Stimulated activated CD4-positive, alpha-beta T cell treated with anti-CD3 and anti-CD28 coated beads, Interleukin-1b, Interleukin-23, amount 100 ng/mL, for 1 hour (primary cell): ENCODE measurements at places on chromosomes 4 and X.

- DNase-seq = no peak
Observed at GRCh38 chr4:89727238-89727637, 109.7 kb downstream of the SNCA start.

DNA sequence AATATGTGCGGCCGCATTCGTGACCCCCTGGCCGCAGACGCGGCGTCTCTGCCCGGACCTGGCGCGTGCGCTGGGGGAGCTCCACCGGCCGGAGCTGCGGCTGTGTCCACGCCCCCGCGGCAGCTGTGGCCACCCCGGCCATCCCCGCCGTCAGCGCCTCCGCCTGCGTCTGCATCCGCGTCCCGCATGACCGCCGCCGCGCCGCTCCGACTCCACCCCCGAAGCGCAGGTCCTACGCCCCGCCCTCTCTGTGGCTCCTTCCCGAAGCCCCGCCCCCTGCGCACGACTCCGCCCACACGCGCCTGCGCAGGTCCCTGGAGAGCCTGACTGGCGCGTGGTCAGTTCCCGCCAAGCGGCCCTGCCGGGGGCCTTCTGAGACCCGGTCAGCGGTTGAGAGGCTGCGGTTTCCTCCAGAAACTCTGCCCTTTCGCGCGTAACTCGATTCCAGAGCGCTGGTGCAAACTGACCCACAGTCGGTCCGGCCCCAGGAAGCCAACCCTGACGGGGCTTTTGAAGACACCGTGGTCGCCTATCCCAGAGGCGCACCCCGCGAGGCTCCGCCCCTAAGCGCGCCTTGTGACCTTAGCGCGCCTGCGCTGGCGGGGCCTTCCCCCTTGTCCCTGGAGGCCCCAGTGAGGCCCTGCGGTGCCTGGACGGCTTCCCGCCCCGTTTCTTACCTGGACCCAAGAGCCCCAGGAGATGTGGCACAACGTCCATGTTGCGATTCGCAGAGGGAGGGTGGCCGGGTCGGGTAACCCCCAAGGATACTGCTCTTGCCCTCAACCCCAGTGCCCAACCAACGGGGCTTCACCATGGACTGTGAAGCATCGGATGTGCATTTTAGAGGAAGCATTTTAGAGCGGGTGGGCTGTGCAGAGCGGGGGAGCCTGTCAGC is at the start of gene LAGE3:
LAGE3 (minus strand) TSS at position 554 of the 895 bp plus-strand sequence; CDS start at position 188, 366 bp downstream.
- DNase-seq = peak; percentile 87

GRCh38 chrX:98114021-98114420 is 1230.3 kb downstream of the RPA4 start:
- no peak for DNase-seq

DNA sequence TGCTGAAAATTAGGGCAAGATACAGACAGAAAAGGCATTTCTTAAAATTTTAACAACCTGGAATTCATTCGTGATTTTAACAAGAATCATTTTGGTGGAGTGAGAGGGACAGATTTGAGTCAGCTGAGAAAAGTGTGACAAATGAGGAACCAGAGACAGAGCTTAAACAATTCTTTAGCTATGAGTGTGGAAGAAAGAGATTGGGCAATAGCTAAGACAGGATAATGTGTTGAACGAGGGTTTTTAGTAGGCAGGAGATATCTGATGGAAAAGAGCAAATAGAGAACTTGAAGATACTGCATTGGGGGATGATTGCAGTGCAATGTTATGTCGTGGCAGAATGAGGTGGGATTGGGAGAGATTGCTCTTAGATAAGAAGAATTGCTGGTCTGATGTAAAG is 164.2 kb upstream of the SPRY1 start:
- no peak for DNase-seq

DNA sequence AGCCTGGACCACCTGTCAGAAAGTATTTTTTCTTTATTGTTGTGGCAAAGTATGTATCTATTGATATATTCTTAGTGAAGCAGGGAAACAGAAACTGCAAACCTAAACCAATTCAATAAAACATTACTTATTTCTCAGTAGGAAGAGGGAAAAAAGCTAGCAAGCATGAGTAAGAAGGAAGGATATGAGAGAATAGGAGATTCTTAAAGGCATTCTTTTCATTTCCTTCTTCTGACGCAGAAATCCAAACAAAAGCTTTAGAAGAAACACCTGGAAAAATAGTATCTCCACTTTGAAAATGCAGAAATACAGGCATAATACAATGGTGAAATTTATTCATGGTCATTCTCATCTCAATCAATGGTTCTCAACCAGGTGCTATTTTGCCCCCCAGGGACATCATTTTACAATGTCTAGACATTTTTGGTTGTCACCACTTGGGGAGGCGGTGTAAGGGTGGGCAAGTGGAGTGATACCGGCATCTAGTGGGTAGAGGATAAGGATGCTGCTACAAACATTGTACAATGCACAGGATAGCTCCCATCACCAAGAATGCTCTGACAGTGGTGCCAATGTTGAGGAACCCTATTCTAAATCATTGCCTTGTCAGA is 21.7 kb upstream of the ATXN3L start:
- no peak for DNase-seq

DNA sequence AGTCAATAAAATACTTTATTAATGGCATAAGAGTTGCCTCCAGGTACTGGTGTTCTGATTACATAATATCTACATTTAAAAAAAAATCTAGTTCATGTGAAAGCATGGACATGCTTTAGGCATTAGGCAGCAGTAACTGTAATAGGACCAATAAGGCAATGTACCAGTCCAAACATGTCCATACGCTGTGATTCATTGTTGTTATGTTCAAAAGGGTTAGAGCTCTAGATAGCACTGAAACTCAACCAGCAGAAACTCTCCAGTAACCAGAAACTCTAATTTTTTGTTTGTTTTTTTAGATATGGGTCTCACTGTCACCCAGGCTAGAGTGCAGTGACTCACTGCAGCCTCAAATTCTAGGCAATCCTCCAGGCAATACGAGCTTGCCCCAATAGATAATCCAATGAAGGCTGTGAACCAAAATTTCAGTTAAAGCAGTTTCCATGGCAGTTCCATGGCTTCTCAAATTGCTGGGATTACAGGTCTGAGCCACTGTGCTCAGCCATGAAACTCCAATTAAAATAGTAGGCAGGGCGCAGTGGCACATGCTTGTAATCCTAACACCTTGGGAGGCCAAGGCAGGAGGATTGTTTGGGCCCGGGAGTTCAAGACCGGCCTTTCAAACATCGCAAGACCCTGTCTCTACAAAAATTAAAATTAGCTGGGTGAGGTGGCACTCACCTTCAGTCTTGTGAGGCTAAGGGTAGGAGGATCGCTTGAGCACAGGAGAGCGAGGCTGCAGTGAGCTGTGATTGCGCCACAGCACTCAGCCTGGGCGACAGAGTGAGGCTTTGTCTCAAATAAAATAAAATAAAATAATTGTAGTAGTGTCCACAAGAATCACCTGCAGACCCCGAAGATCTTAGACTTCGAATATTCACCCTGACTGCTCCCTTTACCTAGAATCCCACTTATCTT is 36.3 kb downstream of the MGARP start:
- no peak for DNase-seq

DNA sequence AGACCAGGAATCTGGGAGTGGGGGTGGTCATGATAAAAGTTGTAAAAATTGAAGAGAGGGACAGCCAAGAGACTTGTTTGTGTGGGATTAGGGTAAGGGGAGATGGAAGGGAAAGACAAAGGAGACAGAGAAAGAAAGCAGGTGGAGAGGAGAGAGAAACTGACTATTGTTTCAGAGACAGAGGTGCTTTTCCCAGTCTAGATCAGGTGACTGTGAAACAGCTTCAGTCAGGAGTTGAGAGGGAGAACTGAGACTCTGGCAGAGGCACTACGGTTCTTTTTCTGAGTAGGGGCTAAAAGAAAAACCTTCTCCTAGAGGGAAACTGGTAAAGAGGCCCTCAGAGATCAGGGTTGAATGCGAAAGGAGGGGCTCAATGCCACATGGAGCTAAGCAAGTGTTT is 106.4 kb downstream of the KDR start:
- no peak for DNase-seq

- DNase-seq = no peak
Observed at GRCh38 chr4:156800463-156800862, 171.1 kb downstream of the PDGFC start.

- no peak for DNase-seq
Observed at GRCh38 chr4:177292171-177292570, 17.5 kb upstream of the NEIL3 start.

DNA sequence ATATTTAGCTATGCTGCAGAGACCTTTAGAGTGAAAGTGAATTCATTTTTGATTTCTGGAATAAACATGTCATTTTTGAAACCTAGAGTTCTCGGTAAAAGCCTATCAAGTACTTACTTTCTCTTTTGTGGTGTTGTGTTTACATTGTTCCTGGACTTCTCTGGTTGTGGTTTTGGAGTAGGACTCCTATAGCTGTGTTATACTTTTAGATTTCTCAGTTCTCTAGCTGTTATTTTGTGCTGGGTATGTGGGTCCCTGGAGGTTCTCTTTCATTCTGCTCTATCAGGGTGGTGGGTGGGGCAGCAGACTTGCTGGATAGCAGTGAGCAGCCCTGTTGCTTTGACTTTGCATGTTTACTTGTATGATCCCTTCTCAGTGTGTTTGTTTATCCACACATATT is 25.6 kb upstream of the MSMO1 start:
- no peak for DNase-seq

DNA sequence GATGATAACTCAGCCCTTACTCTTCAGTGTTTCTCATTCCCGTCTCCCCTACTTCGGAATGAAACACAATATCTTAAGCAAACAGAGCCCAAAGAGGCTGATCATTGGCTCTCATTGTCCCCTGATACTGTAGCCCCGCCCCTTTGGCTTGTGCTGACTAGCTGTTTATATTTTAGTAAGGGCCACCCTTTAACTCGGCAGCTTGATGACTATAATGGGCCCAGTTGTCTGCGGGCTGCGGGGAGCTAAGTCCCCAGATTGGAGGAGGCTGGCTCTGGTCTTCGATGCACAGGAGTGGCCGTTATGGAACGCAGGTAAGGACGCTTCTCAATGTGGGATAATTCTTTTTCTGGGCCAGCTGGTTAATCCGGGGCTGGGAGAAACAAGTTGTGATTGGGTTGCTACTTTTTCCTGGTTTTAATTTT is at the start of gene TRIM2:
TRIM2 (plus strand) TSS at position 197 of the 425 bp plus-strand sequence; CDS start at position 285, 88 bp downstream.
- no peak for DNase-seq

DNA sequence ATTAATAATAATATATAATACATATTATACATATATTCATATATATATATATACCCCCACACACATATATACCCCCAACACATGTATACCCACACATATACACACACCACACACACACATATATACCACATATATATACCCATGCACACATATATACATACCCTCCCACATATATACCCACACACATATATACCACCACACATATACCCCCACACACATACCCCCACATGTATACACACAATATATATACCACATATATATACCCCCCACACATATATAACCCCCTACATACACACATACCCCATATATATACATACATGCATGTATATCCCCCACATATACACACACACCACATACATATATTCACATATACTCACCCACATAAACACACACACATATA is 52.0 kb downstream of the NSG1 start:
- DNase-seq = no peak

DNA sequence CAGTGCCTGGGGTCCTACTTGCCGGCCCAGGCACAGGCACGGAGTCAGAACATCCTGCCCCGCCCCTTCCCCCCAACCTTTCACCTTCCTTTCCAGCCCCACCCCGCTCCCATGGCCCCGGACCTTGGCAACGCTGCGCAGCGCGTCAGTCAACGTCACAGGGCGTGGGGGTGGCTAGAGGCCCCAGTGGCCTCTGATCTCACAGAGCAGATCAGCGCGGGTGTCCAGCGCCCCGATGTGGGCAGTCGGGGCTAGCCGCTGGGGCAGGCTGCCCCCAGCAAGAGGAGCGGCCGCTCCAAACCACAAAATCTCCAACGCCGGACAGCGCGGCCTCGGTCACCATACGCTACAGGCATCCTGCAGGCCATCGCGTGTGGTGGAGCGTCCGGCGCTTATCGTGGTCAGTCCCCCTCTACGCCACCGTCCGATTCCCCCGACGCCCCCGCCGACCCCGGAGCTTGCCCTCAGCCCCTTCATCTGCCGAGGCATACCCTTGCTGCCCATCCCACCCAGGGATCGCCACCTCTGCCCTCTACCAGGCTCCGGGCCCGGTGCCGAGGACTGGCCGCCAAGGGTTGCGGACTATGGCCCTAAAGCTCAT is 69.6 kb upstream of the APOOL start:
- DNase-seq = no peak

DNA sequence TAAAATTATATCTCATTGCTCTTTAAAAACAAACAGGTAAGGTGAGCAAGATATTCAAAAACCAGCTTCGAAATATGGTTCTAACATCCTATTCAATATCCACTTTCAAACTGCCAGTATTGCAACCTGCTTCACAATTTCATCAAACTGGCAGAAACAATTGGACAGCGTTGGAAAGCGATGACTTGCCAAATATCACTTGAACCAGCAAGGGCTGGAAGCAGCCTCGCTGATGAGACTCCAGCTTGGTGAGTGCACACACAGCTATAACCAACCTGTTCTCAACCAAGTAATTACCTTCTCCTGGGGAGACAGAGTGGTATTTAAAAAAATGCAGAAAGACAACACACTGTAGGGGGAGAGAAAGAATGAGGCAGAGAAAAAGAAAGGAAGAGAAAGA is 155.8 kb upstream of the RAI2 start:
- DNase-seq = no peak

GRCh38 chr4:130559268-130559667 is 1463.3 kb downstream of the C4orf33 start:
- no peak for DNase-seq

GRCh38 chr4:170682558-170683294 is 593.0 kb upstream of the AADAT start:
- DNase-seq = no peak

DNA sequence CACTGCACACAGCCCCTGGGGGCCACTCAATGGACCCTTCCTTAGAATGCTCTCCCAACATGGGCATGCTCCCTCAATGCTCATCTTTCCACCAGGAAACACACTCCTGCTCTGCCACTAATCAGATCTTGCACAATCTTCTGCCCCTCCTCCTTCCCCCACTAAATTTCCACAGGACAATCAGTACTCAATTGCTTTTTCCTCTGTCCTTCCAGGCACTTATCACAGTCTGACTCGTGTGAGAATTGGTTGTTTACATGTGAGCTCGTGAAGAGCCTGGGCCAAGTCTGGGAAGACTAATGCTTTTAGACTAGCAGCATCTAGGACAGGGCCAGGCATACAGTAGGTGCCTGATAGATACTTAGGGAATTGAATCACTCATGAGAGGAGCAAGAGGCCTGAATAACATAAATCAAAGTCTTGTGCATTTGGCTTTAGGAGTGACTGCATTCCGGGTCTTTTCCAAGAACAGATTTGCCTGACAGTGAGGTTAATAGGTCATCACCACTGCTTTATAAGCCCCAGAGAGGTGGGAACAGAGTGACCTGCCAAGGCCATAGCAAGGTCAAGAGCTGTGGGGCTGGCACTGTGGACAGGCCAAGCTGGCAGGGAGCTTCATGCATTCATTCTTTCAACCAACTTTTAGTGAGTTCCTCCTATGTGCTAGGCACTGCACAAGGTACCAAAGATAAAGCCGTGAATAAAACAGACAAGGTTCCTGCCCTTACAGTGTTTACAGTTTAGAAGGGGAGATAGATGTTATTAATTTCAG is 55.0 kb downstream of the PRPS1 start:
- no peak for DNase-seq
